ENCODE measurements at places on chromosomes 7 and 10.

DNA sequence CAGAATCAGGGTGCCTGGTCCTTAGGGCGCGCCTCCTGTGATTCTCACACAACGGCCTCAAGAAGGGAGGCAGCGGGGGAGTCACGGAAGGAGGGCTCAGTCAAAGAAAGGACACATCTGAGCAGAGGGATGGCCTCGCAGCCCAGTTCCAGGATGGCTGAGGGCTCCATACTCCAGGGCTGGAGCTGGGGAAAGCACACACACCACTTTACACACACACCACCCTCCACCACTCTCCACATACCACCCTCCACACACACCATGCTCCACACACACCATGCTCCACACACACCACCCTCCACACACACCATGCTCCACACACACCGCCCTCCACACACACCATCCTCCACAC is 22.2 kb downstream of the PRKAG2 start:
- no peak for DNase-seq

DNA sequence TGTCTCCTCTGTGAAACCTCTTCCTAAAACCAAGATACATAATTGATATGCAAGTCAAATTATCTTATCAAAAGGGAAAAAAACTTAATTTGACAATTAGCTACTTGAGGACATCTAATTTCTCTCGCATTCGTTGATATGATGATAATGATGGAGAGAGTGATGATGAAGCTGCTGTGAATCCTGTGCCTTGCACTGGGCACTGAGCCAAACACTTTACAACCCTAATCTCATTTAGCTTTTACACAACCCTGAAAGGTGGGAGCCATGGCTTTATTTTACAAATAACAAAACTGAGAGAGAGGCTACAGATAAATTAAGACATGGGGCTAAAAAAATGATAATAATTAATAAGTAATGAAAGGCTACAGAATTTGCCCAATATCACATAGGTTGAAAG is 176.0 kb downstream of the NOC3L start:
- DNase-seq, result no peak

- no peak for DNase-seq
These were observed 12.8 kb upstream of the POU6F2 start for GRCh38 chr7:38964921-38965320.

DNA sequence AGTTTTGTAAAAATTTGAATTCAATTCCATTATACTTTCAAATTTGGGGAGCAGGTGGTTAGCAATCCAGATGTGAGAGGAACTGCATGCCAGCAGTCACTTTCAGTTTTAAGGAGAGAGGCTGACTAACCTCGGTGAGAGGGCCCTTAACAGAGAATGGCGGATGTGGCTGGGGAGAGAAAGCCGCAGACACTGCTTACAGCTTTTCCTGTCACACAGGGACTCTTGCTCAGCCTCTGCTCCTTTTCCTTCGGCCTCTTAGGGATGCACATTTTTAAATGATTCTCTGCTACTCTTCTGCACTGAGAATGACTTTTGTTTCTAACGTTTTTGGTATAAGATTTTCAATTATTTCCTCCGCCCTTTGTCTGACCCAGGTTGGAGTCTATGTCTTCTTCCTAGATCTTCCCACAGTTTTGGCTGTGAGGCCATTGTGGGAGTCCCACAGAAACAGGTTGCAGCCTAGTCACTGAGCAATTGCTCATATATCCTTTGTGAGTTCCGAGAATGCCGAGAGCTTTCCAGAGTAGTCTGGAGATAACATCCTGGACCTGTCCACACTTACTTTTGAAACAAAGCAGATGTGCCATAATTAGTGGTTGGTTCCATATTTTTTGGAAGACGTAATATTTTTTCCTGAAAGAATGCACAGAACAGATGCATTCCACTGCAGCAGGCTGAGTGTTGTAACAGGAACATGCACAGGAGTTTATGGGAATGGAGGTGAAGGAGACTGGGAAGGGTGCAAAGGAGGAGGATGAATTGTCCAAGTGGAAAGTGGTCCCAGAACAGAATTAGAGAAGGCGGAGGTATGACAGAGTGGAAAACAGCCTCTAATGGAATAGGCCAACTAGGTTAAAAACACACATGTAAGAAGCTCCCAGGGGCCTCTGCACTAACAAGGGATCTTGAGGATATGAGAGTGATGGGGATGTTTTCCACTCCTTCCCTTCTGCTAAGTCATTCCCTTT is 168.0 kb upstream of the ZNF32 start:
- peak; percentile 75 for DNase-seq

- no peak for DNase-seq
These were observed 93.0 kb downstream of the ARHGAP22 start for GRCh38 chr10:48511875-48512231.

DNA sequence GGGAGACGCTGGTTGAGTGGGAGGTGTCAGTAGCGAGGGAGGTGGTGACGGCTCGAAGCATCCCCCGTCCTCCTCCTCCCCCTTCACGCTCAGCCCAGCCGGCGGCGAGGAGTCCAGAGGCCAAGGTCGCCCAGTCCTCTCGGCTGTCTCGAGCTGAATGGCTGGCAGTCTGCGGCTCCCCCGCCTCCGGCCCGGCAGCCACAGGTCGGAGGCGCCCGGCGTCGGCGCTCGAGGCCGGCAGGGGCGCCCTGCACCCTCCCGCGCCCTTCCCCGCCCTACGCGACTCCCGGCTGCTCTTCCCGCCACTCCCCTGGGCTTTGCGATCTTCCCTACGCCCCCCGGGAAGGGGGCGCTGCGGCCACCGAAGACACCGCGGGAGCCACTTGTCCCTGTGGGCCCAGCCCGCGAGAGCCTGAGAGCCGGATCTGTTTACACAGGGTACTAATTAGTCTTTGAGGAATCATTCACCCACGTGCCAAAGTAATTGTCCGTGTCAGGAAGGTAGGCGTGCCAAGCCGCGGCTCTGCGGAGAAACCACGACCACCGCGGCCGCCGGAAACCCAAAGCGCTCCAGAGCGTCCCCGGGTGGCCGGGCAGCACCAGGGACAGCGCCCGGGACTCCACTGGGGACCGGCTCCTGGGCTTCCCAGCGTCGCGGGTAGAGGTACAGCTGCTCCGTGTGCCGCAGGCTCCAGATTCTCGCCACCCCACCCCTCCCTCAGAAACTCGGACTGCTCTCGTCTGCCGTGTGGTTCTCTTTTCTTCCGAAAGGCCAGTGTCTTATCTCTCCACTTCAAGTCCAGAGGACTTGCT is at the start of gene NXPH1:
Gene NXPH1 (plus strand): TSS at position 133 of the 813 bp plus-strand sequence.
- no peak for DNase-seq

DNA sequence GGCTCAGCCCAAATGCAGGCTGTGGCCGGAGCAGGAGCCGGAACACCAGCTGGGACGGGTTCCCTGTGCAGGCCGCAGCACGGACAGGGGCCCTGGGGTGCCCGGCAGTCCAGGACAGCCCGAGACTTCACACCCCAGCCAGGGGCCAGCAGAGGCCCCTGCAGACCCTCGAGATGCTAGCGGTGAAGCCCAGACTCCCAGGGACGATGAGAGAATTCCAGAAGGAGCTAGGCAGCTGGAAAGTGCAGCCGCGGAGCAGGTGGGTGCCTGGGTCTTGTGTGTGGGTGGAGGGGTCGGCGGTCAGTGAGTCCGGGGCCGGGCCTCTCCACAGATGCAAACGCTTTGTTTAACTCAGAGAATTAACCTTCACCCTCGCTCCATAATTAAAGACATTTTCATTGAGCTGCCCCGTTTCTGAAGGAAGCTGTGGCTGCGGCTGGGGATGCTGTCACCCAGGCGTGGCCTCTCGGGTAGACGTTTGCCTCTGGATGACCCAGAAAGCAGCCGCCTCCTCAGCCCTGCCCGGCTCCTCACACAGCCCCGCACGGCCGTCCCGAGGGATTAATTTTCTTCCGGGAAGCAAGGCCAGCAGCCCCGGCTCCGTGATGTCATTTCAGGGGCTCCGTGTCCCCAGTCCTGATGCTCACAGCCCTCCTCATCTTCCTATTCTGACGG is 26.5 kb downstream of the KNDC1 start:
- DNase-seq, result no peak

Data from uterus (tissue), 4 donors.